ENCODE measurements at places on chromosomes 13 and 19.

GRCh38 chr13:33799950-33800592, 17.9 kb upstream of the RFC3 start:
- peak; percentile 56 for DNase-seq

- DNase-seq = no peak
Measured at GRCh38 chr19:44280916-44281315, 21.2 kb downstream of the ZNF233 start.

DNA sequence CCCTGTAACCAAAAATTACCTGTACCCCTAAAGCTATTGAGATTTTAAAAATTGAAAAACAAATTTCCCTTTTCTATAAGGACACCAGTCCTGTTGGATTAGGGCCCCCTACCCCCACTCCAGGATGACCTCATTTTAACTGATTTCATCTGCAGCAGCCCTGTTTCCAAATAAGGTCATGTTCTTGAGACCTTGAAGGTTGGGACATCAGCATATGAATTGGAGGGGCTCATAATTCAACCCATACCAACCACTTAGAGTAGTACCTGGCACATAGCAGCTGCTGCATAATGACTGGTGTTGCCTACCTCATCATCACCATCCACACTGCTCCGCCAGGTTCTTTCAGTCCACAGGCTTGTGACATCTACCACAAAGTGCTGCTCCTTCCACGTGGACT, 17.6 kb downstream of the ZNF71 start:
- no peak for DNase-seq

DNA sequence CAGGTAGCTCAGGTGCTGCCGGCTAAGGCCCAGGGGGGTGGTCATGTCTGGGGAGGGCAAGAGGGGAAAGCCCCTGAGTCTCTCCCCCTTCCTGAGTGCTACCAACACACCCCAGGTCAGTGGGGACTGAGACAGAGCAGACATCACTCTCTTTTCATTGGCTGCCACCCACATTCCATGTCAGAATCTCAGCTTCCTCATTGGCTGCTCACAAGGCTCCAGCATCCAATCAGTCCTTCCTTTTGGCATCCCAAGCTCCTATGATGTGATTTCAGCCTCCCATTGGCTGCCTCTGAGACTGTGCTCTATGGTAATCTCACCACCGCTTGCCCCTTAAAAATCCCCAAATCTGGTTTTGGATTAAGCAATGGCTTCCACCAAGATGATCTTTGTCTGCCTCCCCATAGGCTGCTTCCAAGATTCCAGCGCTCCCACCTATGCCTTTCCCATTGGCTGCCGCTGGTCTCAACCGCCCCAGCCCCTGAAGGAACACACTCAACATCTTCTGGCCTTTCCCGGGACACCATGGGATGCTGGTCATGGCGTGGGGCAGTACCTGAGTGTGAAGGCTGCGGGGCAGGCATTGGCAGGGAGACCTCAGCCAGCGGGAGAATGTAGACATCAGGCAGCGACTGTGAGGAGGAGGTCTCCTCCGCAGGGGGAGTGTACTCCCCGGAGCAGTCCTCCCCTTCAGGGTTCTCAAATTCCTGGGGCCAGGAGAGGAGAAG, 2.0 kb downstream of the LMTK3 start:
- DNase-seq = no peak

GRCh38 chr13:67574320-67575233, 344.4 kb upstream of the PCDH9 start:
- peak; percentile 90 for DNase-seq

DNA sequence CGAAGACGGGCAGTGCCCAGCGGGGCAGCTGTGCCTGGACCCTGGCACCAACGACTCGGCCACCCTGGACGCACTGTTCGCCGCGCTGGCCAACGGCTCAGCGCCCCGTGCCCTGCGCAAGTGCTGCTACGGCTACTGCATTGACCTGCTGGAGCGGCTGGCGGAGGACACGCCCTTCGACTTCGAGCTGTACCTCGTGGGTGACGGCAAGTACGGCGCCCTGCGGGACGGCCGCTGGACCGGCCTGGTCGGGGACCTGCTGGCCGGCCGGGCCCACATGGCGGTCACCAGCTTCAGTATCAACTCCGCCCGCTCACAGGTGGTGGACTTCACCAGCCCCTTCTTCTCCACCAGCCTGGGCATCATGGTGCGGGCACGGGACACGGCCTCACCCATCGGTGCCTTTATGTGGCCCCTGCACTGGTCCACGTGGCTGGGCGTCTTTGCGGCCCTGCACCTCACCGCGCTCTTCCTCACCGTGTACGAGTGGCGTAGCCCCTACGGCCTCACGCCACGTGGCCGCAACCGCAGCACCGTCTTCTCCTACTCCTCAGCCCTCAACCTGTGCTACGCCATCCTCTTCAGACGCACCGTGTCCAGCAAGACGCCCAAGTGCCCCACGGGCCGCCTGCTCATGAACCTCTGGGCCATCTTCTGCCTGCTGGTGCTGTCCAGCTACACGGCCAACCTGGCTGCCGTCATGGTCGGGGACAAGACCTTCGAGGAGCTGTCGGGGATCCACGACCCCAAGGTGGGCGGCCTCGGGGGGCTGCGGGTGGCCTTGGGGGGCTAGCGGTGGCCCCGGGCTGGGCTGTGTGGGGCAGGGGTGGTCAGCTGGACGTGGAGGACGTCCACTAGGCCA, 4.8 kb downstream of the GRIN3B start:
- no peak for DNase-seq

Data from fibroblast of gingiva (primary cell).